Activated CD4-positive, alpha-beta T cell treated with anti-CD3 and anti-CD28 coated beads, Interleukin-2, amount 50 U/mL, for 1 hour (primary cell): ENCODE measurements at places on chromosomes 7 and 10.

- DNase-seq: no peak
Observed at GRCh38 chr7:66571568-66571967, 57.1 kb upstream of the KCTD7 start.

DNA sequence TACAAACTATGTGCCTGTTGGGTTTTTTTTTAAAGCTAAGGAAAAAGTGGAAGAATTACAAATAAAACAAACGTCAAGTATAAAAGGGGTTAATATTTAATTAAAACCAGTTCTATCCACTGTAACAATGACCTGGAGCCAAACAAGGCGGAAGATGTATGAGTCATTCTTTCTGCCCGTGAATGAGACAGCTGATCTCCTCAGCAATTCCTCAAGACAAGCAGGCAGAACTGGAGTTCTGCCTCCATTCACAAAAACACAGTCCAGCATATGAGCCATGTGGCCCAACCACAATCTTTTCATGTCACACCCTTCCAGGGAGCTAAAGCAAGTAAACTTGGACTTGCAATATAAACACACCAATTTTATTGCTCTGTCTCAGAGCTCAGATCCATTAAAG is 8.4 kb downstream of the ETV1 start:
- no peak for DNase-seq

DNA sequence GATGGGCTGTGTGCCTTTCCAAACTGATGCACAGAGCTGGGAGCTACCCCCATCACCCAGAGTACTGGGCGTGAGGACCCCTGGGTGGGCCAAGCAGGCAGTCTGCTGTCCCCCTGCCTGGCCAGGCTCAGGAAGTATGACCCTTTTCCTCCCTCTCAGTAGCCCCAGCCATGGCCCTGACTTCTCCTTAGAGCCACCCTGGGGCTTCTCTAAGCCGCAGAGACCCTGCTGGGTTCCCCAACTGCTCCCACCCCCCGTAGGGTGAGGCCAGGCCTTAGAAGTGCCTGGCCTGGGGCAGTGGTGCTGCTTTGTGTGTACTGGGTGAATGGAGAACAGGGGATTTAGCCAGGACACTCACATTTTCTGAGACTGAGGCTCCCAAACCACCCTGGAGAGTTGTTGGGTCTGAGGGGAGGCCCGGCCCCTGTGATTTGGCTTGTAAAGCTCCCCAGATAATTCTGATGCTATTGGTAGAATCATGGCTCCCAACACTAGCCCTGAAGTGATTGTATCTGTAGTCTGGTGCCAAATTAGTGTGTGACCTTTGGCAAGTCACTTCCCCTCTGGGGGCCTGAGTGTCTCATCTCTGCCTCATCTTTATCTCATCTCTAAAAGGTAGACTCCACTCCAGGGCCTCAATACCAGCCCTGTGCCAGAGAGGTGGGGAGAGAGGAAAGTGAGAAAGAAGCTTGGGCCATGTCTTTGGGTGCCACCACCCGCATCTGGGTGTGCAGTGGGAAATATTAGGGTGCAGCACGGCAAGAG is 99.7 kb upstream of the PPIF start:
- no peak for DNase-seq

- no peak for DNase-seq
Observed at GRCh38 chr10:132704008-132704814, 81.7 kb downstream of the NKX6-2 start.

GRCh38 chr7:116592445-116592844 is 67.6 kb downstream of the CAV1 start:
- no peak for DNase-seq

- DNase-seq: no peak
Observed at GRCh38 chr7:126804604-126805003, 448.1 kb downstream of the GRM8 start.

DNA sequence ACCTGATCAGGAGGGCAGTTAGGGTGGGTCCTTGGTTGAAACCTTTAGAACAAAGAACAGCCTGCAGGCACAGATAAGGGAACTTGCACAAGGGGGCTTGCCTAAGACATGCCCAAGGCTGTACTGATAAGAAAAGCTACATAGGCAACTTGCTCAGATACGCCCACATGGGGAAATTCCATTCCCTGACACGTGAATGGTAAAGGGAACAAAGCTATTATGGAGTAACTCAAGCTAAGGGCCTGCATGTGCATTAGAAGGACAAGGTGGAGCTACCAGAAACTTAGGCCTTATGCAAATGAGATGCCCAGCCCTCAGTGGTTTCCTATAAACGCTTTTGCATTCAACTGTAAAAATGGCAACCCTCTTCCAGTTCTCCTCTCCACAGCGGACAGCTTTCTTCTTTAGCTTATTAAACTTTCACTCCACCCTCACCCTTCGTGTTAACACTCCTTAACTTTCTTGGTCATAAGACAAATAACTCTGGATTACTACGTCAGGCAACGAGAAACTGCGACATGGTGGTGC is 1192.1 kb upstream of the CELF2 start:
- no peak for DNase-seq

DNA sequence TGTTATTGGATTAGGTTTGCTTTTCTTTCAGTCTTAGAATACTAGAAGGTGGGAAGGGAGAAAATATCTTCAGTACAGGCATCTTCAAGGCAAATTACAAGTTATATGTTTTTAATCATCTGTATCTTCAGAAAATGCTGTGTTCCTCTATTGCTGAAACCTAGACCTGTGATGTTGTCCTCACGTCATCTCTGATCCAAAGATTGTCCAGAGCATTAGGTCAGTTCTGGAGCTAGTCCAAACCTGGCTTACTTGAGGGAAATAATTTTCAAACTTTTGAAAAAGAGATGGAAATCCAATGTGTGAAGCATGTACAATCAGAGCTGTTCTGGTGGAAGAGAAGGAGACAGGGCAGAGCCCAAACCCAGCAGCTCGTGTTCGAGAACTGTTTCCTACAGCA is 217.3 kb downstream of the ZEB1 start:
- no peak for DNase-seq

DNA sequence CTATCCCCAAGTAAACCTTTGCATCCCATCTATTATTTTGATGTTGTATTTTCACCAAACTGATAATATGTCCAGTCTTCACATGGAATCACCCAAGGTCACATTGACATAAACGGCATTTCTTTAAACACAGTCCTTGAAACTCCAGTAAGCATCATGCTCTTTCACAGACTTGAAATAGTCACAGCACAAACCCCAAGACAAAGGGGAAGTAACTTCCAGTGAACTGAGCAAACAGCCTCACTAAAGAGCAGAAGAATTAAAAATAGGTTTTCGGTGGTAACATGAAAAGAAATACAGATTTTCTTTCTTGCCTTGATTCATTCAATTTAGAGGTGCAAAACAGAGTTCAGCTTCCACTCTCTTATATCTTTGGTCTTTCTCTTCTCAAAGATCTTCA is 253.7 kb downstream of the SFMBT2 start:
- DNase-seq: no peak

- no peak for DNase-seq
Observed at GRCh38 chr10:80518807-80519360, 18.8 kb upstream of the SH2D4B start.

GRCh38 chr10:93849593-93849992 is 44.2 kb upstream of the SLC35G1 start:
- no peak for DNase-seq

- DNase-seq: no peak
Observed at GRCh38 chr10:46240684-46241565, 45.9 kb upstream of the ANTXRL start.

DNA sequence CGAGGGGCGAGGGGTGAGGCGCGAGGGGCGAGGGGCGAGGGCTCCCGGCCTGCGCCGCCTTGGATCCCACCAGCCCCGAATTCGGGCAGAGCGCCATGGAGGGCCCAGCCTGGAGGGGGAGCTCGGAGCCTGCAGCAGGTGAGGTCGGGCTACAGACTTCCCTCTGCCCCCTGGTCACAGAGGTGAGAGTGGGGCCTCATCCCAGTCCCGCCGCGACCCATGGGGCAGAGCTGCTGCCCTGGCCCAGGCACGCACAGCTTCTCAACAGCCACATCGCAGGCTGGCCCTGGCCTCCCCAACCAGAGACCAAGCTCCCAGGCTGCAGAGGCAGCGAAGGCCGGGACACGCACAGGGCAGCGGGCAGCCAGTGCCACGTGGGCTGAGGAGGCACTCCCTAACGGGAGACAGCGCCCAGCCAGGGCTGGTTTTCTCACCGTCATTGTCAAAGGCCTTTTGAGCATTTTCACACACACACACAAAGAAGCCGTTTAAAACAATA is 191.8 kb downstream of the PTPRN2 start:
- no peak for DNase-seq

DNA sequence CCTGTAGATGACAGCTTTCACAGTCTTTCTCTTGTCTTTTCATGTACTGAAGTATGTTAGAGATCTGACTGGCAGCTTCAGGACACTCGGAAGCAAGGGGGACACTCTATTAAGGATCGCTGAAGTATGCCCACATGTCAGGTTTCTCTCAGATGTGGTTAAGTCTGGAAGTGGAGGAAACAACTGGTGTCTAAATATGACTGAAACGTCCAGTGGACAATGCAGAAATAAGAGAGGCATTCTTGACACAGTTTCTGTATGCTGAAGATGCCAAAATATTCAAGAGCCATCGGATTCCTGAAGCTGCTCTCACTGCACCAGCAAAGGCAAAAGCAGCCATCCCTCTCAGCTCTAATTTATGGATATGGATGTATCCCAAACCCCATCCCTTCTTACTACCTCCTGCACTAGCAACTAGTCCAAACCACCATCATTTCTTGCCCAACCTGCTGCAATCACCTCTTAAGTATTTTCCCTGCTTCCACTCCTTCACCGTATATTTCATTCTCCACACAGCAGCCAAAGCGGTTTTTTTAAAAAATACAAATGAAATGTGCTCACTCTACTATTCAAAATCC is 113.4 kb downstream of the REEP3 start:
- DNase-seq: no peak

GRCh38 chr10:75694790-75695189 is 263.4 kb downstream of the LRMDA start:
- no peak for DNase-seq

- no peak for DNase-seq
Observed at GRCh38 chr7:155468785-155469148, 10.8 kb downstream of the EN2 start.

GRCh38 chr7:155925682-155926081 is 113.4 kb upstream of the SHH start:
- DNase-seq: no peak

DNA sequence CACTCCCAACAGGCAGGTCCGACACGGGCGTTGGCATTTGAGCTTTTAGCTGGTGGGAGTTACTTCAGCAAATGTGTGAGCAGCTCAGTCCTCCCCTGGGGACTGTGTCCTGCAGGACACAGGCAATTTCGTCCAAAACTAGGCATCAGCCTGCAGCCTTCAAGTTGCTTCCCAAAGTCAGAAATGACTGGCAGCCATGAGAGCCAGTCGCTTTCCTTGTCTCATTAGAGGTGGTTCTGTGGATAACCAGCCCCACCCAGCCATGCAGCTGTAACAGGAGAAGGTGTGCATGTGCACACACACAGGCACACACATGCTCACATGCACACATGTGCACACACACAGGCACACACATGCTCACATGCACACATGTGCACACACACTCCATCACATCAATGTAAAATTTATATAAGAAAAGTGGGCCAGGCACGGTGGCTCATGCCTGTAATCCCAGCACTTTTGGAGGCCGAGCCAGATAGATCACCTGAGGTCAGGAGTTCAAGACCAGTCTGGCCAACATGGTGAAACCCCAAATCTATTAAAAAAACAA is 138.8 kb upstream of the TCERG1L start:
- no peak for DNase-seq

DNA sequence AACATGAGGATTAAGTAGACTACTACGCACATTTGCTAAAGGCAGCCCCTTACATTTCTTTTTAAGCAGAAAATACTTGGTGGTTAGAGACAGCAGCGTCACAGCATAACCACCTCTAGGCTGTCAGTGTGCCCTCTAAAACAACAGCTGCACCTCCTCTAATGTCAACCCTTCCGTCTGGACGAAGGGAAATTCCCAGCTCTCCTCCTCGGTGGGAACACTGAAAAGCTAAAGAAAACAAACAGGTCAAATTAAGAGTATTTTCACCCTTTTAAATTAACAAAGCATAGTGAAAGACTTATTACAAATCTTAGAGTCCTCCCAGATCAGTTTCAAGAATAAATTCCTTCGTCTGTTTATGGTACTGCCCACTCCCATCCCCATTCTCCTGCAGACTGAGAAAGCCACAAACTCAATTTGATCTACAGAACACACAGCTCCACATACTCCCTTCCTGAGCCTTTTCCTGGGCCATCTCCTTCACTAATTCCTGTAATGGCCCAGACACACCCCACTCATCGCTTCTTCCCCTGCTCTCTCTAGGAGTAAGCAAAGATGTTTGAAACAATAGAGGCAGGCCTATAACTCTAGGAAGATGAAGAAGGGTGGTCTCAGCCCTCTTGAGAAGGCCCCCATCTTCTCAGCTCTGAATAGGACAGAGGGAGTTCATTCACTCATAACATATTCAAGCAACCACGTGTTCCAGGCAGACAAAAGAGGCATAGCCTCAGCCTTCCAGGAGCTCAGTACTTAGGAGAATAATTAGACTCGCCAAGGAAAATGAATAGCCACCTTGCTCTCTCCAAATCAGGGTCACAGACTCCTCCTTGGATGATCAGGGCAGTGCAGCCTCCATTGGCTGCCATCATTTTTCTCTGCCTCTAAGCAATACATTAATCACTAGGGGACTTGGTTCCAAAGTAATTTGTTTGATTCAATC is 47.5 kb upstream of the HNRNPH3 start:
- no peak for DNase-seq

DNA sequence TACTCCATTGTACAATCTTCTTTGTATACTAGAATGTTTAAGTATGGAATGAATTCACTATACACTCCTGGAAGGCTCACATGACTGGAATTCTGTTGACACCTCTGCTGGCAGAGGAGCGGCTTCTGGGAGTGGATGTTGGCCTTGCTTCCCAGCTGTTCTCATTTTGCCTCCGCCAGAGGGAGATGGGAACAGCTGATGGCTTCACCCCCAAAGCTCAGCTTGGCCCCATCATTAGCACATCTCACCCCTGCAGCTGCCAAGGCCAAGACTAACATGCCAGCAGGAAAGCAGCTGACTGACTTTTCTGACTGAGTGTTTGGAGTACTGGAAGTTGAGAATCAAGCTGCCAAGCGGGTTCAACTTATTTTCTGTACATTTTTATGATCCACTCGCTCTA is 15.1 kb downstream of the ADAM12 start:
- no peak for DNase-seq

DNA sequence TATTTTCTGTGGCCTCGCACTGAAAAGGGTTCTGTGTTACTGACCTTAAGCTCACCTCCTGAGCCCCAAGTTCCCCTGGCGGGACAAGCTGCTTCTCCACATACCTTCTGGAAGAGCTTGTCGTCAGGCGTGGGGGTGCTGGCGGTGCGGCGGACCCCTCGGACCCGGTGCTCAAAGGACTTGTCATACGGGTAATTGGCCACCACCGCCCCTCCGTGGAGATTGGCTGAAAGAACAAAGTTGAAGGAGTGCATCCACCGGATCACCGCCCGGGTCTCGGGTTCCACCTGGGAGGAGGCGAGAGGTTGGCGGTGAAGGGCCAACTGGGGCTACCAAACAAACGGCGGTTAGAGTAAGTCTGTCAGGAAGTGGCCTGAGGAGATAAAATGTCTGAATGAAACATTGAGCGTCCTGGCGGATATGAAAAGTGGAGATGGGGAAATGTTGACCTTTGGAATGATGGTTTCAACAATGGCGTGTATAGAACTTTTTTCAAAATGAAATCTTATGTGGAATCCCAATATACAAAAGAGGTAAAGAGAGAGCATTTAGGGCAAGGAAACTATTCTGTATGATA is 16.5 kb downstream of the CPN1 start:
- DNase-seq: no peak
